ENCODE measurements at places on chromosomes 1 and 21.
A peak's percentile ranks its signal among the peaks of the same experiment; 100 is the strongest.

DNA sequence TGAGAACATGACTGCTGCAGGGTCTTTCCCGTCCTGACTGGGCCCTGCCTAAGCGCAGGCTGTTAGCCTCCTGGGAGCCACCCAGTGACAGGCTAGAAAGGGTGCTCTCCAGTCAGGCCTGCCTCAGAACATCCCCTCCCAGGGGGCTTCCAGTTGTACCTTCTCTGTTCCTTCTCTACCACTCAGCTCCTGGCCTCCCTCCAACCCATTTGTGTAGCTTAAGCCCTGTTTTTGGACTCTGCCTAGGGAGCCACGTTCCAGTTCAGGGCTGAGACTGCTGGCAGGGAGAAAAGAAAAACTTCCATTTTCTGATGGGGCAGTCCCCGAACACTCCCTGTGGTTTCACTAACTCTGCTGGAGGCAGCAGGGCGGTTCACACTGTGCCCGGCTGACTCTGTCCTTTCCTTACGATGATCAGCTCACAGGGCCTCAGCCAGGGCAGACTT is 15.3 kb upstream of the POU3F1 start:
- DNase-seq: no peak

GRCh38 chr1:20891091-20891490 is 104.0 kb upstream of the HP1BP3 start:
- no peak for DNase-seq

DNA sequence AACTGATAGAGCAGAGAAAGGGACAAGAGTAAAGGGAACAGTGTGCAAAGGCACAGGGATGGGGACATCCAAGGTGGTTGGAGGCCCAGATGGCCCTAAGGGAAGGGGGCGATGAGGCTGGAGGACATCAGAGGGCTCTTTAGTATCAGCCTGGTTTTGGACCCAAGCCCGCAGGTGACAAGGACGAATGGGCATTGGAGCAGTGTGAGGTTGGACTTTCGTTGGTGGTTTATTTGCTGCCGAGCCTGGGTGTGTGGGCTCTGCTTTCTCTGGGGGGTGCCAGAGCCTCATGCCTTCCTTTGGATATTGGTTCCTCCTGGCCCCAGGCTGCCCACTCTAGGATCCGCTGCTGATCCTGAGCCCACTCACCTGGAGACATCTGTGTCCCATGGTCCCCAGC is 12.1 kb downstream of the FOXO6 start:
- no peak for DNase-seq

DNA sequence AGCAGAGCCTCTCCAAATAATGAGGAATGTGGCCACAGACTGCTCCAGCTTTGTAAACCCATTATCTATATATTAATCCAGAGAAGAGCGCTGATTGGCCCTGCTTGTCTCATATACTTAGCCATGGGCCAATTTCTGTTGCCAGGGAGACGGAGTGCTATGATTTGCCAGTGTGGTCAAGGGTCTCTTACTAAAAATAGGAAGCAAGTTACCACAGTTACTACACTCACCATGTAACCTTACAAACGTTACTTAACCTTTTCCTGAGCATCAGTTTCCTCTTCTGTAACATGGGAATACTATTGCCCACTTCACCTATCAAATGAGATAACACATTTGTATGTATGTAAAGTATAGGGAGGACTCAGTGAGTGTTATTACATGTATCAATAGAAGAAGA is 7.7 kb upstream of the S100A2 start:
- DNase-seq: no peak

- no peak for DNase-seq
Measured at GRCh38 chr21:41393876-41394465, 32.1 kb upstream of the MX1 start.

GRCh38 chr1:55355549-55355948 is 140.4 kb upstream of the USP24 start:
- DNase-seq: no peak

DNA sequence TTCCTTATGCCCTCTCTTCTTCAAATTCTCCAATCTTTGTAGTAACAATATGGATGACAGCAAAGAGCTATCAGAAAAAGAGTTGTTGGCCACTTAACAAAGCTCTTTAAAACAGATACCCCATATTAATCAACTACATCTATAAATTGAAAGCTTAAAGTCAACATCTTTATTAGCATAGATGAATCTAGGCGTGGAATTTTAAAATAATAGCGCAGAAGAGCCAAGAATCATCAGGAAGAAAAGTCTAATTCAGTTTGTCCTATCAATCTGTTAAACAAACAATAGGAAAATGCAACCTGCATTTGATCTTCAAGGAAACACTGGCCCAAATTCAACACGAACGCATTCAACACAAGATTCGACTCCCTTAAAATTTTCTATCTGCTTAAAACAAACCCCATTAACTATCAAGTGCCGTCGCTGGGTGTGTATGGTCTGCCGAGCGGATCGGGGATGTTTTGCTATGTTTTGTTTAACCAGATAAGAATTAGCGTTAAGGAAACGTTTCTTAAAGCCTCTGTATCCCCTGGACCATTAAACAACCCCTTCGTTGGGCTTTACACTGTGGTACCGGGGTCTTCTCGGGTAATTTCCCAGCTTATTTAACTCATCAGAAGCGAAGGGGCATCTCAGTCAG is 1.0 kb downstream of the LYST start:
- peak; percentile 64 for DNase-seq

DNA sequence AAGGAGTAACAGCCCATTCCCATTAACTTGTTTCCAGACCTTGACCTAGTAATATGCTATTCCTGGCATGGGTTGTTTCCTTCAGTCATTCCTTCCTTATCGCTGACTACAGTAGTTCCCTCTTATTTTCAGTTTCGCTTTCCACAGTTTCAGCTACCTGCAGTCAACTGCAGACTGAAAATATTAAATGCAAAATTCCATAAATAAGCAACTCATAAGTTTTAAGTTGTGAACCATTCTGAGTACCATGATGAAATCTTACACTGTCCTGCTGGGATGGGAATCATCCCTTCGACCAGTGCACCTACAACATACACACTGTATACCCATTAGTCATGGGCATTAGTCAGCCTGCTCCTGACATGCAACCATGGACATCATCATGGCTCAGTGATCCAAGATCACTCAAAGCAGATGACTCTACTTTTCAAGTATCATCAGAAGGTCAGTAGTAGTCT is 66.7 kb downstream of the CCDC30 start:
- DNase-seq: no peak

GRCh38 chr1:228768355-228769000 is 33.2 kb downstream of the RHOU start:
- DNase-seq: no peak

GRCh38 chr1:164772635-164773034 is 213.7 kb downstream of the PBX1 start:
- no peak for DNase-seq

DNA sequence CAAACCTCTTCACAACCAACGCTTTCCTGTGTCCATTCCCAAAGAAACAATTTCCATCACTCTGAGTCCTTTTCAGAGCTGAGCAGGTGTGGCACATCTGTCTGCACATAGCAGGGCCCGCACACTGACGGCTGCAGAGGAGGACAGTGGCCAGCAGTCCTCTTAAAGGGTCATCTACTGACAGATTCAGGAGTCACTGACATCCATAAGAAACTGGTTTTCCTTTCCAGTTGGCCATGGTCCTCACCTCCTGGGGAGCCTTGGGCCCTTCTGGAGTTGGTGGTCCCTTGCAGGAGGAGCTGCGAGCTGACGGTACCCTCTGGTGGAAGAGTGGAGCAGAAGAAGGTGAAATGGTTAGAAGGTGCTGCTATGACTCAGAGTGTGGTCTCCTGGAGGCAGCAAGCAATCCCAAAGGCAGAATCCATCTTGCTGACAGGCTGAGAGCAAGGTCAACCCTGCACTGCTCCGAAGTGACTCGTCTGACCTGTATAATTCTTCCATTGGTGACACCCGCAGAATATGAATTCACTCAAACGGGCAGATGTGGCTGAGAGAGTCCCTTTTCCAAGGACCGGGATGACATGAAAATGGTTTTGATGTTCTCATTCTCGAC is 278.5 kb upstream of the C1orf174 start:
- no peak for DNase-seq

DNA sequence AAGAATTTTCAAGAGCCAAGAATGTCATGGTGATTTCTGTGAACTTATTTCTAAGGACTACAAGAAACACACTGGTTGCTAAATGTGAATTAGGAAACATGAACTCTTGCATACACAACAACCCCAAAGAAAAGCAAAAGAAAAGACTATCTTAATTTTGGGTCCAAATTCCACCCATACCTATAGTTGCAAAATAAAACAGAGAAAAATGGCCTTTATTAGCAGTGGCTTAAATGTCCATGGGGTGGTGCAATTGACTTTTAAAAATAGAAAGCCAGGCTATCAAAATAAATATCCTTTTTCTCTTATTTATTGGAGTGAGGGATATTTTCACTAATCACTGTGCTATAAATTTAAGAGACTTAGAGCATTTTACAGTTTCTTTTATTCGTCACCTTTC is 80.9 kb upstream of the DPYD start:
- DNase-seq: no peak

DNA sequence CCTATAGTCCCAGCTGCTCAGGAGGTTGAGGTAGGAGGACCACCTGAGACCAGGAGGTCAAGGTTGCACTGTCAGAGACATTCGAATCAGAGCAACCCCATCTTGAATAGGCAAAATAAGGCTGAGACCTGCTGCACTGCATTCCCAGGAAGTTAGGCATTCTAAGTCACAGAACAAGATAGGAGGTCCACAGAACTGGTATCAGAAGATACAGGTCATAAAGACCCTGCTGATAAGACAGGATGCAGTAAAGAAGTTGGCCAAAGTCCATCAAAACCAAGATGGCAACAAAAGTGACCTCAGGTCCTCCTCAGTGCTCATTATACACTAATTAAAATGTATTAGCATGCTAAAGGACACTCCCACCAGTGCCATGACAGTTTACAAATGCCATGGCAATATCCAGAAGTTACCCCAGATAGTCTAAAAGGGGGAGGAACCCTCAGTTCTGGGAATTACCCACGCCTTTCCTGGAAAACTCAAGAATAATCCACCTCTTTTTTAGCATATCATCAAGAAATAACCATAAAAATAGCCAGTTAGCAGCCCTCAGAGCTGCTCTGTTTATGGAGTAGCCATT is 65.2 kb upstream of the KLHDC7A start:
- no peak for DNase-seq

- DNase-seq: no peak
Measured at GRCh38 chr1:47031059-47031458, 7.6 kb downstream of the CYP4X1 start.

DNA sequence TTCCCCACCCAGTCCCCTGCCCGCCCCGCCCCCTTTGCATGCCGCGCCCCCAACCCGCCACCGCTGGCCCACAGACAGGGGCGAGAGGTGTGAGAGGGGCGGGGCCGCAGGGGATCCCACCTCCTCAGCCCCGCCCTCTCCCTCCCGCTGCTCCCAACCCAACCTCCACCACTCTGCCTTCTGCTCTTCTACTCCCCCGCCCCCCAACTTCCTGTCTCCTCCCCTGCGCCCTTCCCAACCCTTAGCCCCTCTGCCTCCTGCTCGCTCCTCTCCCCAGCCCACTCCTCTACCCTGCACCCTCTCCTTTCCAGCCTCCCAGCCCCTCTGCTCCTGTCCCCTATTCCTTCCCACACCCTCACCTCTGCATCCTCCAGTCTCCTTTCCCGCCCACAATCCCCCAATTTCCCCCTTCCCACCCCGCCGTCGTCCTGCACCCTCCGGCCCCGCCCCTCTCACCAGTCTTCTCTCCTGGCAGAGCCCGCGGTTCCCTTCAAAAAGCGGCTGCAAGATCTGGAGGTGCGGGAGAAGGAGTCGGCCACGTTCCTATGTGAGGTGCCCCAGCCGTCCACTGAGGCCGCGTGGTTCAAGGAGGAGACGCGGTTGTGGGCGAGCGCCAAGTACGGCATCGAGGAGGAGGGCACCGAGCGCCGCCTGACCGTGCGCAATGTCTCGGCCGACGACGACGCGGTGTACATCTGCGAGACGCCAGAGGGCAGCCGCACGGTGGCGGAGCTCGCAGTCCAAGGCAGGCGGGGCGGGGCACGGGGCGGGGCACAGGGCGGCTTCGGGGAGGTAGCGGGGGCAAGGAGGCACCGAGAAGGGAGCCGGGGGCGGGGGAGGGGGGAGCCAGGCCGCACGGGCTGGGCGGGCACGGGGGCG is 5.4 kb downstream of the OBSCN start:
- DNase-seq: no peak

- no peak for DNase-seq
Measured at GRCh38 chr1:35030338-35030737, 1.4 kb downstream of the ZMYM6 start.

DNA sequence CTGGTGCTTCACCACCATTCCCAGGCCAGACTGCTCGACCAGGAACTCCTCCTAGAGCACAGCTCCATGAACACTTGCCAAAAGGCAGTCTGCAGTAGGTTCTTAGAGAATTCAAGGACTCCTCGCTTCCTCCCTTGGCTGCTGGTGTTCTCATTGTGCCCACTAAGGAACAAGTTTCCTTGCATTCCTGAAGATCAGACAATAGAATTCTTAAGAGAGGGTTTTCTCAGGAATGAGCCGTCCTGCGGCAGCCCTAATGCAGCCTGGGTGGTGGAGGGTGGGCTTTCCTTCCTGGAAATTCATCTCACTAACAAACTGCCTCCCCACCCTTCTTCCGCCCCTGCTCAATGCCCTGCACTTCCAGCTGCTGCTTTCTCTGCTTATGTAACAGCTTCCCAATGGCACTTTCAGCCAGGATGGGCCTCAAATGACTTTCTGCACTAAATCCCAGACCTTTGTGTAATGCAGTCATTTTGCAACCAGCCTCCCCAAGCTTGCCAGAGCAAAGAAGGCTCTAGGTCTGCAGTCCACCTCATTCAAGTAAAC is 287.9 kb downstream of the PLPP3 start:
- no peak for DNase-seq

DNA sequence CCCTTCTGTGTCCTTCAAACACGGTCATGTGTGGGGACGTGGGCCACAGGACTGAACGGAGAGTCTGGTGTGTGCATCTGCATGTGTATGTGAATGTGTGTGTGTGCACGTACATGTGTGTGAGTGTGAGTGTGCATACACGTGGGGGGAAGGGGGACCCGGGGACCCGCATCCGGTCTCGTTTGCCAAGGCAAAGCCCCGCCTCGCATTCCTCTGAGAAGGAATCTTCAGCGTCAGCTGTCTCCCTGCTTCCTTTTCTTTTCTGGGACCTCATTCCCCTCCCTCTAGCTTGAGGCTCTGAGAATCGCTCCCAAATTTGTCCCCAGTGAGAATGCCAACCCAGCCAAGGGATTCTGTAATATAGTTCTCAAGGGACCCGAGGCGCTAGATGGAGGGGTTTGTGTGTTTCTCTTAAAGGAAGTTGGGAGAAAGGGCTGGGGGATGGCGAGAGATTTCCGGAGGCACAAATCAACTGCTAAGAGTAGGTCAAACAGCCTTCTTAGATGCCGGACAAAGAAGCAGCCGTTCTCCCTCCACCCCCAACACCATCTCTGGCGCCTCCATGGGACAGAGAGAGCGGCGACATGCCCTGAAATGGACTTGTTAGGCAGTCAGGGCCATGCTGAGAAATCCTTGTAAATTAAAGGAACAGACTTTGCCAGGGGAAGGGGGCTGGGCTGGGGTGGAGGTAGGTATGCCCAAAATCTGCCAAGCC is 6.6 kb downstream of the IFFO2 start:
- peak; percentile 68 for DNase-seq

GRCh38 chr1:192878249-192878648 is 69.4 kb downstream of the RGS2 start:
- DNase-seq: no peak

GRCh38 chr1:60678391-60678790 is 404.0 kb upstream of the NFIA start:
- DNase-seq: no peak

GRCh38 chr1:184014271-184014670 is 23.3 kb downstream of the COLGALT2 start:
- DNase-seq: no peak

GRCh38 chr21:16330908-16331268 is 601.1 kb downstream of the USP25 start:
- DNase-seq: no peak

Measured in C1 segment of cervical spinal cord (tissue), 14 donors.